ENCODE measurements at places on chromosomes 13 and 19.

DNA sequence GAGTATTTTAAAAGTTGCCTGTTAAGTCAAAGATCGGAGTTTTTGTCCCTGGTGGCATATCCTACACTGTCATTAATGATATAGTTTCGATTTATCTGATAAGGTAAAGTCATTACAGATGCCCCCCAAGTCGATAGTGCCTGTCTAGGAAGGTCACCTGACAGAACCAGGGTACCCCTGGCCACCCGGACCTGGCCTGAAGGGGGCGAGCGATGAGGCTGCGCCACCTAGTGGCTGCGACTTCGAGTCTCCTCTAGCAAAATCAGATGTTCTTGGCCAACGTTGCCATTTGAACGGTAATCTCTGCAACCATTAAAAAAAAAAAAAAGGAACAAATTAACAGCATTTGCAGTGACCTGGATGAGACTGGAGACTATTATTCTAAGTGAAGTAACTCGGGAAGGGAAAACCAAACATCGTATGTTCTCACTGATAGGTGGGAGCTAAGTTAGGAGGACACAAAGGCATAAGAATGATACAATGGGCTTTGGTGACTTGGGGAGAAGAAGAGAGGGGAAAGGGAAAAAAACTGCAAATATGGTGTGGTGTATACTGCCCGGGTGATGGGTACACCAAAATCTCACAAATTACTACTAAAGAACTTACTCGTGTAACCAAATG lies 565.1 kb downstream of the LIG4 start:
- DNase-seq, result peak; percentile 55

GRCh38 chr19:48102870-48103751 lies 7.5 kb downstream of the PLA2G4C start:
- DNase-seq, result peak; percentile 64

DNA sequence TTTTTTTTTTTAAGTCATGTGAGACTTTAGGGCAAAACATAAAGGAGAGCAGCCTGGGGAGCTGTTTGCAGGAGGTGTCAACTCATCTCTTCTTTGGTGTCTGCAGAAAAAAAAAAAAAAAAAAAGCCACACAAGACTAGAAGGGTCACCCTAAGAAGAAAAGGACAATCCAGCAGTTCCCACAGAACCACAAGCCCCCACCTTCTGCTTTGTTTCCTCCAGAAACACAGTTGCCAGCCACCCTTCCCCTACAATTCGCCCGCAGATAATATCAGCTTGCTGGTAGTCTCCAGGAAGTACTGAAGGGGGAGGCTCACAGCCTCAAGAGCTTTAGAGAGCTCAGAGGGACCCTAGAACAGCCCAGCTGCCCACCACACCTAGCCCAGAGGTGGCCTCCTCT lies 22.3 kb upstream of the ZBTB7A start:
- no peak for DNase-seq

DNA sequence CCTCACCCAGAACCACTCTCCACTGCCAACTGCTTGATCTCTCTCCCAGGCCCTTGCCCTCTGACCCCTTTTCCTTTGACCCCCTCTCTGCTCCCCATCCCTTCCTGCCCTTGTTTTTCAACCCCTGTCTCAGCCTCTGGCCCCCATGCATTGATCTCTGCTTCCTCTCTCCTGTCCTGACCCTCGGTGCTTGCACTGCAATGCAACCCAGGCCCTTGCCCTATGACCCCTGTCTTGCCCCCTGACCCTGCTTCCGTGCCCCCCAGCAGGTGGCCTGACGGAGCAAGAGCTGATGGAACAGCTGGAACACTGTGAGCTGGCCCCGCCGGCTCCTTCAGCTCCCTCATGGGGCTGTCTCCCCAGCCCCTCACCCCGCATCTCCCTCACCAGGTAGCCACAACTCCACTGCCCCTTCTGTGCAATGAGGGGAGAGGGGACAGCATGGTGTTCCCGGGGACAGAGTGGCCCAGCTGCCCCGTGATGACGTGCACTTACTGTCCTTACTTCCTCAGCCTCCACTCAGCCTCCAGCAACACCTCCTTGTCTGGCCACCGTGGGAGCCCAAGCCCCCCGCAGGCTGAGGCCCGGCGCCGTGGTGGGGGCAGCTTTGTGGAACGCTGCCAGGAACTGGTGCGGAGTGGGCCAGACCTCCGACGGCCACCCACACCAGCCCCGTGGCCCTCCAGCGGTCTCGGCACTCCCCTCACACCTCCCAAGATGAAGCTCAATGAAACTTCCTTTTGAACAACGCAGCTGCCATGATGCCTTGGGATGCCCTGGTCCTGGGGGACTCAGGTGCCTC lies 10.5 kb upstream of the LTBP4 start:
- no peak for DNase-seq

DNA sequence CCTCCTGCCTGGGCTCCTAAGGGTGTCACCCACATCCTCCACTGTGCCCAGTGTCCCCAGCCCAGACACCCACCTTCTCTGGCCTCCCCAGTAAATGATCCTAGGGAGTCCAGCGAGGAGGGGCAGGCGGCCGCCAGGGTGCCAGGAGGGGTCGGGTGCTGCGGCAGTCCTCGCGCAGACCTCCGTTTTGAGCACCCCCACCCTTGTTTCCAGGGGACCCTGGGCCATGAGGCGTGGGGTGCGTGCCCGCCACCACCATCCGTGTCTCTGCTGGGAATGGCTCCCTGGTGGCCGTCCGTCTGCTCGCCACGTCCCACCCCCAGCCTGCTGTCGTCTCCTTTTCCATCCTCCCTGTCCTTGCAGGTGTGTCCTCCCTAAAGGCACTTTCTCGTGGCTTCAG lies 133.0 kb downstream of the KDM4B start:
- no peak for DNase-seq
